ENCODE measurements at places on chromosomes 16 and 17.

- DNase-seq, result no peak
Observed at GRCh38 chr16:4566144-4566543, 10.0 kb downstream of the C16orf96 start.

DNA sequence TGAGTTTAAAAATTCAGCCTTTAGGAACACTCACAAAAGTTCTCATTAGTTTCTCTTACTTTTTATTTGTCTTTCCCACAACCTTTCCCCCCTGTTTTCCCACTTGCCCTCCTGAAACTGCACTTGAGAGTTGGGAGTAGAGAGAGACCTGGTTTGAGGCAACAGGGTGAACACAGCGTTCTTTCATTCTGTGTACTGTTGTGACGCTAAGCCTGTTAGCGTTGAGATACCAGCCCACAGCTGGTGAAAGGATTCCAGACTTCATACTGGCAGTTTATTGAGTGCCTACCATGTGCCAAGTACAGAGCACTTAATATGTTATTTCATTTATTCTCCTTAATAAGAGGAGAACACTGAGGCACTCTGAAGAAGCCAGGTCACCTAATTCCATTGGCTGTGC, 10.3 kb downstream of the TNRC6C start:
- DNase-seq, result no peak

DNA sequence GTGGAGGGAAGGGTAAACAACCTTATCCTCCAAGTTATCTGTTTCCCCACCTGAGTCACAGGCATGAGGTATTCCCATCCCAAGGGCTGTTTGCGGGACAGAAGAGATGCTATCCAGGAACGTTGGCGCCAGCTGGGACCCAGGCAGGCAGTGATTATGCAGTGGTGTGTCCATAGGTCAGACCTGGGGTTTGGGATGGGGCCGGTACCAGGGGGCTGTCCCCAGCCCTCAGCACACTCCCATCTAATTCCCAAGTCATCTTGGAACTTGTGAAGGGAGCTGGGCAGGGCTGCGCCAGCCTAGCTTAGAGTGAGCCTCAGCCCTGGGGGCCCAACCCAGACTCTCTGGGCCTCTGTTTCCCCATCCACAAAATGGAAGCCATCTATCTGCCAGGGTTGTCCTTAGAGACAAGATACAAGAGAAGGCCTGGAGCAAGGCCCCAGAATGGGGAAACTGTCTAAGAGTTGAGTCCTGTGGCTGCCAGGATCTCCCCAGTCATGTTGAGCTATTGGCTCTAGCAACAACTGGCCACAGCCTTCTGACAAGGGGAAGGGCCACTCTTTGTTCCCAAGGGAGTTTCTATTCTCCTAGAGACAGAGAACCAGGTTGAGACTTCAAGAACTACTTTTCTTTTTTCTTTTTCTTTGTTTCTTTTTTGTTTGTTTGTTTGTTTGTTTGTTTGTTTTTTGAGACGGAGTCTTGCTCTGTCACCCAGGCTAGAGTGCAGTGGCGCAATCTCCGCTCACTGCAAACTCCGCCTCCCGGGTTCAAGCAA, 9.8 kb upstream of the JUP start:
- no peak for DNase-seq

DNA sequence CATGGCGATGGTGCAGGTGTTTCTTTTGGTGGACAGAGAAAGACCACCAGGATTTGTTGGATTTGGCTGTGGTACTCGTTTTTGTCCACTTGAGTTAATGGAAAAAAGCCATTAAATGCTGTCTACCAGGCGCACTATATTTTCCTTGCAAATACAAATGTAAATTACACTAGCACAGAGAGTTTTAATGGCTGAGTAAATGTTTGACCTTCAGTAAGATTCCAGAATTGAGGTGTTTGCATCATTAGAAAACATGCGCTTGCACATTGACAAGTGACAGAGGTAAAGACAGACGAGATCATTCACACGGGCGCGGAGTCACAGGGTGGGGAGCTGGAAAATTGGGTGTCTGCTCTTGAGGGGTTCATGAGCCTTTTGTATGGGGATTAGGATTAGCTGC, 53.5 kb upstream of the AKTIP start:
- DNase-seq, result no peak

GRCh38 chr16:30867747-30868146, 26.1 kb downstream of the BCL7C start:
- no peak for DNase-seq
